CD4-positive, alpha-beta T cell treated with Interleukin-15 for 4 hours (primary cell): ENCODE measurements at places on chromosomes 7 and 10.

- no peak for DNase-seq
Observed at GRCh38 chr7:124532166-124532565, 233.4 kb downstream of the GPR37 start.

GRCh38 chr10:31395695-31396094 is 76.7 kb downstream of the ZEB1 start:
- DNase-seq = no peak

GRCh38 chr10:1513221-1513620 is 224.1 kb downstream of the ADARB2 start:
- no peak for DNase-seq

GRCh38 chr7:85620936-85621685 is 434.3 kb upstream of the SEMA3D start:
- DNase-seq = no peak

- DNase-seq = no peak
Observed at GRCh38 chr7:73896454-73896853, 35.5 kb downstream of the TMEM270 start.

- no peak for DNase-seq
Observed at GRCh38 chr10:127069436-127069835, 127.0 kb downstream of the INSYN2A start.

GRCh38 chr7:132225216-132226030 is 350.8 kb downstream of the PLXNA4 start:
- no peak for DNase-seq

DNA sequence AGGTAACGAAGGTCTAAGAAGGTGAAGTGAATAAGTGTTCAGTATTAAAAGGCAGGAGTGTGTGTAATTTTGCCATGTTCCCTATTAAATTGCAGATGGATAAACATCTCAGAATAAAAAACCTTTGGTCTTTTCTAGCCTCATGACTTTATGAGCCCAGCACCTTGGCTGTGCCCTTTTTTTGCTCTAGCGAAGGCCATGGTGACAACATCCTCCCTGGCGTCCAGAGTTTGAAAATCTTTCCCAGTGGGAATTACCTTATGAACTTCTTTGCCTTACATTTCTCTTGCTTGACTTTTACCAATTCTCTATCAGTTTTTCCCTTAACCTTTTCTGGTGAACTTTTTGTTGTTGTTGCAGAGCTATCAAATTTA is 368.2 kb upstream of the BMPER start:
- no peak for DNase-seq

- DNase-seq = no peak
Observed at GRCh38 chr10:128967980-128968756, 498.9 kb upstream of the MGMT start.
